ENCODE measurements at places on chromosomes 16 and 17.
A peak's percentile ranks its signal among the peaks of the same experiment; 100 is the strongest.

GRCh38 chr16:11967195-11967911, 2.3 kb downstream of the TNFRSF17 start:
- no peak for DNase-seq

- no peak for DNase-seq
These were observed 80.2 kb upstream of the COX10 start for GRCh38 chr17:13989138-13989537.

DNA sequence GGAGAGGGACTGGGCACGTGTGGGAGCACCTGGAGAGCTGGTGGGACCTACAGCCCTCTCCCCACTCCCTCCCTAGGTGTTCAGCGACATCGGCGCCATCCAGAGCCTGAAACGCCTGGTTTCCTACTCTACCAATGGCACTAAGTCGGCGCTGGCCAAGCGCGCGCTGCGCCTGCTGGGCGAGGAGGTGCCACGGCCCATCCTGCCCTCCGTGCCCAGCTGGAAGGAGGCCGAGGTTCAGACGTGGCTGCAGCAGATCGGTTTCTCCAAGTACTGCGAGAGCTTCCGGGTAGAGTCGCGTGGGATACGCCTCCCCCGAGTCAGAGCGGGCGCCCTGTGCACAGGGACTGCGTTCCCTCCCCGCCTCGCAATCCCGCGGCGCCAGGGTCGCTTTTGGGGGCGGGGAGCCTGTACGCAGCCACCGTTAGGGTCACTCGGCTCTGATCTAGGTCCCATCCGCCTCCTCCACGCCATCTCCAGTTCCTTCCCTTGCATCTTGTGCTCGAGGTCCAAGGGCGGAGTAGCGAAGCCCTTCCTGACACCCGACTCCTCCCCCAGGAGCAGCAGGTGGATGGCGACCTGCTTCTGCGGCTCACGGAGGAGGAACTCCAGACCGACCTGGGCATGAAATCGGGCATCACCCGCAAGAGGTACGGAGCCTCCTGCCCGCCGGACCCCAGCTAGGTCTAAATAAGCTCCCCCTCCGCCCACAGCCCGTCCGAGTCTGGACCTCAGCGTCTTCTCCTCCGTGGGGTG, 13.0 kb downstream of the SARM1 start:
- peak; percentile 53 for DNase-seq

DNA sequence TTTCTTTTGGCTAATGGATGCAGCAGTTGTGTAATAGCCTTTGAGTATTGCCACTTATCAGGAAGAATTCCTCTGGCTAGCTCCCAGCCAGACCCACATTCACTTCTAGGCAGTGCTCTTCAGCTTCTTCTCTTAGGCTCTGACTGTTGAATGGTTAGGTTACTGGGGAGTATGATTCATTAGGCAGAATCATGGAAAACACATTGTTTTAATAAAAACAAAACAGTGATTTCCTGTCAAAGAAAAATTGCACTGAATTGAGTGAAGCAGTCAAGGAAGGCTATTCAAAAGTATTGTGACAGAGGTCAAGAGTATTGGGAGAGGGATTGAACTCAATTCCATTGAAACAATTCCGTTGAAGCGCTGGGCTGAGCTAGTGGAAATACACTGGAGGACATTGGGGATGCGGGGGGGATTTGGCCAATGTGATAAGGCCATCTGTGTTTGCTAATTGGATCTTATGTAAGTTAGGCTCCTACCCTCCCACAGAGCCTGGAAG, 68.0 kb downstream of the CNTNAP4 start:
- no peak for DNase-seq

DNA sequence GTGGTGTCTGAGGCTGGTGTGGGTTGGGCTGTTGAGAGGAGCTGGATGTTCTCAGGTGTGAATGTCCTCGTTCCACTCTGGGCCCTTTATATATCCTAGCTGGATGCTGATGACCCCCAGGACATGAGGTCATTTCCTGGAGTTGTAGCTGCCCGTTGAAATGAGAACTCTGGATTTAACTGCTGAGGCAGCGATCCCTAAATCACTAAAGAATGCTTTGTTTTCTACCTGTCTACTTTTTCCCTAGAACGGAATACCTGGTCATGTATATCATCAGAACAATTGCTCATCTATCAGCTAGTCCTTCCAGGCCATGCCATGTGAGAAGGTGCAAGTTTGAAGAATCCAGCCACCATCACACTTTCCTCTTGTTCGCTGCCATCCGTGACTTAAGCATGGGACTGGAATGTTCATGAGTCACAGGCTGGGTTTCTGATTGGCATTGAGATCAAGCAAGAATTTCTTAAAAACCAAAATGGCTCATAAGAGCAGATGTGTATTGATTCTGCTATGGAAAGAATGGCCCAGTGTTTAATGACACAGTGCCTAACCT, at the start of gene KRTAP2-3:
Gene KRTAP2-3 (minus strand): TSS at position 63 of the 553 bp plus-strand sequence. CDS start 64 bp downstream, outside the sequence.
- DNase-seq = no peak

GRCh38 chr16:87598431-87598830, 3.9 kb upstream of the JPH3 start:
- DNase-seq = no peak

GRCh38 chr17:41538565-41538991, 10.5 kb upstream of the KRT19 start:
- no peak for DNase-seq

GRCh38 chr16:89700649-89701424, 668 bp downstream of the SPATA2L start:
- no peak for DNase-seq

- no peak for DNase-seq
These were observed 229.5 kb downstream of the PRKCA start for GRCh38 chr17:66531851-66532295.

DNA sequence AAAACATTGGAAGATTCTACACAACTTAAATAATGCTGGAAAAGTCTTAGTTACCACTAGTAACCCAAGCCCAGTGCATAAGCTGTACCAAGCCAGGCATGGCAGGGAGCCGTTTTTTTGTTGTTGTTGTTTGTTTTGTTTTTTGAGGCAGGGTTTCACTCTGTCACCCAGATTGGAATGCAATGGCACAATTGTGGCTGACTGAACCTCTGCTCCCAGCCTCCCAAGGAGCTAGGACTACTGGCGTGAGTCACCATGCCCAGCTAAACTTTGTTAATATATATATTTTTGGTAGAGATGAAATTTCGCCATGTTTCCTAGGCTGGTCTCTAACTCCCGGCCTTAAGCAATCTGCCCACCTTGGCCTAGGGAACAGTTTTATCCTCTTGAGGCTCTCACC, 564 bp upstream of the TMIGD1 start:
- DNase-seq = no peak

DNA sequence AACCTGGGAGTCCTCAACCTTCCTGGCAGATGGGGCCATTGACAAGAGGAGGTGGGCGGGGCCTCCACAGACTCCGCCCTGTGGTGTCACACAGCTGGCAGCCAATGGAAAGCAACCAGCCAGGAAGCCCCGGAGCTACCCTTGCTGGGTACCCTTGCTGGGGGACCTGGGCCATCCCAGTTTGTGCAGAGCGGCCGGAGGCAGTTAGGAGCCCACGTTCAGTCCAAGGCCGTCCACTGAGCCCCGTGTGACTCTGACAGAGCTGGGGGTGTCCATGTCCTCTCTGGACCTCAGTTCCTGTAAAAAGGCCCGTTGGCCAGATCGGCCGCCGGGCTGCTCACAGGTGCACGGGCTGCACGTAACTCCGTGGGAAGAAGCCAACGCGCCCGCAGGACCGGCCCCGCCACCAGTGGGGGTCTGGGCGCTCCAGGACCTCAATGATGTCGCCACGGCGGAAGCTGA, 17.1 kb upstream of the FAM83G start:
- DNase-seq = peak; percentile 47

DNA sequence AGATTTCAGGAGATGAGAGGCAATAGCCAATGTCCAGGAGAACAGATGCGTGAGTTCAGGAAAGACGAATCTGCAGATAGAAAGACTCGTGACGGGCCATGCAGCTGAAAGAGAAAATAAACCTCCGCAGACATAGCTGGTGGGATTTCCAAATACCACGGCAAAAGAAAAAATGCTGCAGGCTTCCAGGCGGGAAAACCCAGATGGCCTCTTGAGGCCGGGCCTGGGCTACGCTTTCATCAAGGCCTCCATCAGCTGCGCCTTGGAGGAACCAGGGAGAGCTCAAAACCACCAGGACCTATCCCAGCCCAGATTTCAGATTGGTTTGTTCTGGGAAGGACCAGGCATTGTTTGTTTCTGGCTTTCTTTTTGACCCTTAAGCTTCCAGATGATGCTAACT, 16.7 kb downstream of the CCDC40 start:
- no peak for DNase-seq

GRCh38 chr16:19118938-19119431, 5.2 kb downstream of the ITPRIPL2 start:
- DNase-seq = no peak

GRCh38 chr16:12411516-12411915, 392.2 kb downstream of the CPPED1 start:
- DNase-seq = no peak

- DNase-seq = no peak
These were observed 5.1 kb downstream of the STH start for GRCh38 chr17:46003907-46004748.

- DNase-seq = no peak
These were observed 17.2 kb downstream of the IQCK start for GRCh38 chr16:19735074-19735867.

DNA sequence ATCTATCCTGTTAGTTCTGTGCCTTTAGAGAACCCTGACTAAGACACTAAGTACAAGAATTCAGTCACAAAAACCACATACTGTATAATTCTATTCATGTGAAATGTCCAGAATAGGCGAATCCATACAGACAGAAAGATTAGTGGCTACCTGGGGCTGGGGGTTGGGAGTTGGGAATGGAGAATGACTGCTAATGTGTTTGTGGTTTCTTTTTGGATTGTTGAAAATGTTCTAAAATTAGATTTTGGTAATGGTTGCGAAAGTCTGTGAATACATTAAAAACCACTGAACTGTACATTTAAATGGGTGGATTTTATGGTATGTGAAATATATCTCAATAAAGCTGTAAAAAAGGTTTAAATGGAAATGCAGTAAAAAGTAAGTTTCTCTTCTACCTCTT, 80.4 kb upstream of the AKTIP start:
- no peak for DNase-seq

DNA sequence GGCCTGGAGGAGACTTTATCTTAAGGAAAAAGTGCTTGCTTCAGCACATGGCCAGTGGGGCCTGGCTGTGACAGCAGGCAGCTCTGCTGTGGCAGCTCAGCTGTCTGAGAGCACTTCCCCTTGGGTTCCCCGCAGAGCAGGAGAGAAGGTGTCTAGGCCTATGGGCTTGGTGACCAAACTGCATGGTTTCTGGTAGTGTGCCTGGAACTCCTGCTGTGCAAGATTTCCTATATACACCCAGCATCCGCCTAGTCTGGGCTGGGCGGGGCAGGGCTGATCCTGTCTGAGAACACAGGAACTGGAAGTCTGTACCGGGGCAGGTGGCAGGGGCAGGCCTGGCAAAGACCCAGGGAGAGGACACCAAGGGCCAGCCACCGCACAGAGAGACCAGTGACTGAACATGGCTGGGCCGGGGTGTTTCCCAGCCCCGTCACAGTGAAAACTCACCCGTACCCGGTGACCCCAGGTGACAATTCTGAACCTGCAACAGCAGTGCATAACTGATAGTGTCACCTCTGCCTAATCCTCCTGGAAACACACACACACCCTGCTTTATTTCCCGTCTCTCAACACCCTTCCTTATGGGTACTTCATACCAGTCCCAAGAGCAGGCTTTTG, 39.3 kb downstream of the CHD9 start:
- DNase-seq = no peak

- no peak for DNase-seq
These were observed 741.1 kb downstream of the CDH11 start for GRCh38 chr16:64380751-64381150.

GRCh38 chr17:7321466-7321865, 6.3 kb upstream of the GPS2 start:
- no peak for DNase-seq

- no peak for DNase-seq
These were observed 22.7 kb downstream of the GINS3 start for GRCh38 chr16:58415003-58415402.

DNA sequence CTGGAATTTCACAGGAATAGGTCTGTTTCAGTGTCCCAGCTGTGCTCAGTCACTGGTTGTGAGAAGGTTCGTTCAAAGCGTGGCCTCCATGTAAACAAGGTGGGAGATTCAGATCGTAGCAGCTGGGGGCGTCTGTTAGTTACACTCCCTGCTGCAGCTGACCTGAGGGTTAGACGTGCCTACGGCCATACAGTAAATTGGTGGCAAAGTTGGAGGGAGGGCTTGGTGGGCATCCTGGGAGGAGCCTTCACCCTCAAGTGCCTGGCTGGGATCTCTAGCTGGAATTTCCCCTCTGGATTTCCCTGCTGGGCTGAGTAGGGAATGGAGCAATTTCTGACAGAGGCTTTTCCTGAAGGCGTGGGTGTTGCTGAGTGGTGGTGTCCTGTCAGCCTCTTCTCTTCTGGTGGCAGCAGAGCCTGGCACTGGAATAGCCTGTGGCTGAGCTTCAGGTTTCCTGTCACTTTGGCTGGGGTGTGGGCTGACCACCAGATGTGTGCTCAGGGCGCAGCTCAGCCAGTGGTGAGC, 6.4 kb downstream of the FCSK start:
- DNase-seq = no peak

GRCh38 chr17:50487213-50488096, 8.8 kb downstream of the RSAD1 start:
- DNase-seq = no peak

DNA sequence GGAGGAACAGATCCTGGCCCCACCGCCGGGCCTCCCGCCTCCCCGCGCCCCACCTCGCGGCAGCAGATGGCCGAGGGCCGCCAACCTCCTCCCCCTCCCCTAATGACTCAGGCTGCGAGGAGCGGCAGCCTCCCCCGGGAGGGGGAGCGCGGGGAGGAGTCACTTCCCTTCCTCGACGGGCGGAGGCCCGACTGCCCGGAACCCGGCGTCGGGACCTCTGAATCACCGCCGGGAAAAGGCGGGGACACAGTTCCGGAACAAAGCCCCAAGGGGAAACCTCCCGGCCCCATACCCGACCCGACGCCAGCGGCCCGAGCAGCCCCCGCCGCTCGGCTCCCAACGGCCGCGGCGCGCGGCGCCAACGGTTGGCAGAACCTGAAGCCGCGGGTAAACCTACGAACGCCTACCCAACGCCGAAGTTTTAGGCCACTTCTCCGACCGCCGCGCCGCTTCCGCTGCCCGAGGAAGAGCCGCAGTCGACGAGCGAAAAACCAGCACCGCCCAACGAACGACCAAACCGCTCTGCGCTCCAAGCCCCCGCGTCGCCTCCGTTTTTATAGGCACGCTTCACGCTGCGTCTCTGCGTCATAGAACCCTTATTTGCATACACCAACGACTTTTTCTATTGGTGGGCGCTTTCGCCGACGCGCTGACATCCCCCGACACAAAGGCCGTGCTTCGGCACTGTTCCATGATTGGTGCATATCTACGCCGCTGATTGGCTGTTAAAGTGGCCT, 5.2 kb upstream of the UNK start:
- peak; percentile 89 for DNase-seq

GRCh38 chr17:67417507-67417906, 40.4 kb downstream of the PITPNC1 start:
- no peak for DNase-seq

DNA sequence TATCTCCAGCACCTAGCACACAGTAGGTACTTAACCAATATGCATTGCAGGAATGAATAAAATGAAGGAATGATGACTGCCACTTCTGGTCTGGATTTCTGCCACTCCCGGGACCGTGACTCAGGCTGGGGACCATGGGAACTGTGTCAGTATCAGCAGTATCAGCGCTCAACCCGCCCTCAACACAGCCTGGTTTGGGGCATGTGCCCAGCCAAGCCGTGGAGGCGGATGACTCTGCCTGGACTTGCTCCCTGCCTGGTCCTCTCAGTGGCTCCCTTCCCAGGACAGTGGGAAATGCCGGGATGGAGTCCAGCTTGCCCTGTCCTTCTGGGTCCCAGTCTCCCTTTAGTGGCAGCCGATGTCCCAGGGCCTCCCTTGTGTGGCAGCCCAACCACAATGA, 55.1 kb downstream of the SRCIN1 start:
- no peak for DNase-seq
